ENCODE measurements at places on chromosomes 4 and X. TPM values are rescaled to one million over a fixed set of nuclear protein-coding genes. Genes with fewer than 3 reads are reported as not detected.
A peak's percentile ranks its signal among the peaks of the same experiment; 100 is the strongest.

- no peaks in the 10 kb centered on the region for H3K4me1 ChIP-seq
- no peak overlapping the region for H3K27ac ChIP-seq
- no peak overlapping the region for H3K4me3 ChIP-seq
These were observed 3.5 kb upstream of the SRPX start for GRCh38 chrX:38224160-38224559.

The GAGE13 gene
- total RNA-seq: not detected

- no peaks in the 10 kb centered on the region for H3K27me3 ChIP-seq
- no peaks in the 10 kb centered on the region for H3K36me3 ChIP-seq
- DNase-seq: peak; percentile 84
- H3K4me3 ChIP-seq: peak within 1 kb of the TSS; percentile 90
- H3K4me1 ChIP-seq: peaks cover 48% of the 10 kb centered on the region
- peak within 1 kb of the TSS; percentile 98 for H3K27ac ChIP-seq
These were observed at the start of gene CTBP1 for GRCh38 chr4:1248245-1249147. Gene CTBP1, minus strand, starts transcription at chr4:1249130. Its CDS starts 7,799 bp downstream, at chr4:1241331.

DNA sequence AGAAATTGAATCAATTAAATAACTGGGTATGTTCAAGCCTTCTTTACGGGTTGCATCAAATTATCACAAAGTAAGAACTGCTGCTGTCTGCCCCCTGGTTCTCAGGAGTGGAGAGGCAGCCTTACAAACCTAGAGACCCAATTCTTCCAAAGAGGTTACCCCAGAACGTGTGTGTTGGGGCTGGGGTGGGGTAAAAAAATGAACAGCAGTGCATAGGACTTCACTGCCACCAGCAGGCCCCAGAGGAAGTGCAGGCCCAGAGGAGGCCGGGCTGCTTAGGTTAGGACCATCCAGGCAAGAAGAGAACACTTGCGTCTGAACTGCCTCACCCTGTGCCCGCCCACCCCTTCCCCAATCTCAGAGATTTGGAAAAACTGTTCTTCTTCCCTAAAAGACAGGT, 1.5 kb upstream of the NWD2 start:
- no peak overlapping the region for H3K27ac ChIP-seq
- peaks cover 19% of the 10 kb centered on the region for H3K4me1 ChIP-seq
- H3K27me3 ChIP-seq: peaks cover 71% of the 10 kb centered on the region
- DNase-seq: peak; percentile 8

The CXorf49 gene
- not detected for total RNA-seq

The TMEM187 gene
- total RNA-seq: 5.2 TPM

- DNase-seq: no peak
- no peaks in the 10 kb centered on the region for H3K4me1 ChIP-seq
- no peaks in the 10 kb centered on the region for H3K27me3 ChIP-seq
- no peak overlapping the region for H3K27ac ChIP-seq
These were observed 316.0 kb downstream of the ADAM29 start for GRCh38 chr4:175234162-175234561.

DNA sequence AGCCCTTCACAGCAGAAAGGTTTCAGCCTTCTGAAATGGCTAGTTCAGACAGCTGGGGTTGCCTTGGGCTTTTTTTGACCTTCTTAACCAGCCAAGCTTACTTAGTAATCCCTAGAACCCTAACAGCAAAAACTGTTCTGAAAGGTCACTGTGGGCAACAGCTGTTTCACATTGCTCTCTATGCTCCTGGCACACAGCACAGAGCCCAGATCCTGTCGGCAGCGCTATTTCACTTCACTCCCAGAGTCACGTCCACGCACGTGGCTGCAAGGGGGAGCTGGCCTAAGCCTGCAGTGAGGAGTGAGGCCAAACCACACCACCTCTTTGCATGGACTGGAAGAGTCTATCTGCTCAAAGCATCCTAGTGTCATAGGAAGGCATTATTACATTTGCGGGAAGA, 32.0 kb upstream of the STS start:
- peaks cover 18% of the 10 kb centered on the region for H3K4me1 ChIP-seq
- DNase-seq: no peak

- H3K27me3 ChIP-seq: no peaks in the 10 kb centered on the region
- no peaks in the 10 kb centered on the region for H3K36me3 ChIP-seq
- no peak overlapping the region for H3K4me3 ChIP-seq
These were observed 10.3 kb upstream of the VSIG4 start for GRCh38 chrX:66050140-66050569.

The DNAAF6 gene
- total RNA-seq: not detected

DNA sequence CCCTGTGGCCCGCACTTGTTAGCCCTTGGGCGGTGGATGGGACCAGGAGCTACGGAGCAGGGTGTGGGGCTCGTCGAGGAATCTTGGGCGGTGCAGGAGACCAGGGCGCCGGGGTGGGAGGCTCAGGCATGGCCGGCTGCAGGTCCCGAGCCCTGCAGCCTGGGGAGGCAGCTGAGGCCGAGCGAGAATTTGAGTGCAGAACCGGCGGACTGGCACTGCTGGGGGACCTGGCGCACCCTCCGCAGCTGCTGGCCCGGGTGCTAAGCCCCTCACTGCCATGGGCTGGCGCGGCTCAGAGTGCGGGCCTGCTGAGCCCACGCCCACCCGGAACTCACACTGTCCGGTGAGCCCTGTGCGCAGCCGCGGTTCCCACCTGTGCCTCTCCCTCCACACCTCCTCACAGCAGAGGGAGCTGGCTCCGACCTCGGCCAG, 73.6 kb upstream of the TLL1 start:
- DNase-seq: no peak
- H3K4me1 ChIP-seq: no peaks in the 10 kb centered on the region
- no peaks in the 10 kb centered on the region for H3K36me3 ChIP-seq

The NSDHL gene
- total RNA-seq: 1.4 TPM

GRCh38 chr4:139892973-139893736, 227.5 kb downstream of the MGST2 start:
- no peak for DNase-seq
- no peaks in the 10 kb centered on the region for H3K27me3 ChIP-seq
- no peaks in the 10 kb centered on the region for H3K4me1 ChIP-seq
- no peak overlapping the region for H3K4me3 ChIP-seq
- H3K27ac ChIP-seq: no peak overlapping the region

The RP2 gene
- total RNA-seq: 9.1 TPM

DNA sequence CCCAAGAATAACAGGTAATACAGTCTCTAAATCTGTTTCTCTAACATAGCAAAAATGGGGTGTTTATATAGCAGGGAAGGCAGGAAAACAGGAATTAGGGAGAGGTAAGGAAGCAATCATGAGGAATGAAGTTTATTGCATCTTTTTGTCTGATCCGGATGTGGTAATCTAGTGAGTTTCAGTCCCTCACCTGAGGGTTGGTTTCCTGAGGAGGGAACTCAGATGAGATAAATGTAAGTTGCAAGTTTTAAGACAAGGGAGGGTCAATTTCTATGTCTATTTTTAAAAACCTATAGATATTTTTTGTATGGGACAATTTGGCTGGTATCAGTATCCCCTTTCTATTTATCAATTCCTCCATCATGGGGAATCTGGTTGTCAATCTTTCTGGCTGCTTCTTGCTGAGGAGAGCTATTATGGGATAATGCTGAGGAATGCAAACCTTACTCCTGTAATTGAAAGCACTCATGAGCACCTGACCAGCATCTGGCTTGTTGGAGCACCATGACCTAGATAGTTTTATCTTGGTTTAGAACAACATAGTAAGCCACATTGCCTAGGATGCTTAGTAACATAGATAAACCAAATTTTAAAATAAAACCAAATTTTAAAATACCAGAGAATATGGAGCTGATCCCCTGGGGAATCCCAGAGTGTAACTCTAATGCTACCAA, 130.1 kb downstream of the ADAM29 start:
- H3K27ac ChIP-seq: no peak overlapping the region
- H3K4me3 ChIP-seq: no peak overlapping the region
- no peaks in the 10 kb centered on the region for H3K27me3 ChIP-seq
- H3K4me1 ChIP-seq: no peaks in the 10 kb centered on the region

DNA sequence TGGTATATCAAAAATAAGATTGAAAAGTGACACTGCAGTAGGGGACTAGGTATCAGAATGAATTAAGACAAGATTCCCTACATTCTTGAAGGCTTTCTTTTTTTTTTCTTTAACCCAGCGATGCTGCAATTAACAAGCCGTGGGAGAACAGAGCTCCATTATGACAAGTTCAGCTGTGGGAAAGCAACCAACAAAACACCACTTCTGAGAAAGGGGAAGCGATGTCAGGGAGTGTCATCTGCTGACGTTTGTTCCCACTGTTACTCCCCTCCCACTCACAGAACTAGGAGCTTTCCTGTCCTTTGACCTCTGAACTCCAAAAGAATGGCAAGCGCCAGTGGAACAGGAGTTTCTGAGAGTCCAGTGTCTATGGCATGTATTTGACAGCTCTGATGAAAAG, 90.2 kb upstream of the SLITRK2 start:
- no peak overlapping the region for H3K27ac ChIP-seq
- H3K4me1 ChIP-seq: no peaks in the 10 kb centered on the region
- no peak for DNase-seq
- H3K27me3 ChIP-seq: no peaks in the 10 kb centered on the region
- no peaks in the 10 kb centered on the region for H3K36me3 ChIP-seq

GRCh38 chrX:115345615-115346014, 56.1 kb downstream of the LUZP4 start:
- no peak overlapping the region for H3K4me3 ChIP-seq
- H3K4me1 ChIP-seq: peaks cover 14% of the 10 kb centered on the region
- DNase-seq: no peak
- no peaks in the 10 kb centered on the region for H3K36me3 ChIP-seq
- peak overlapping the region; percentile 57 for H3K27ac ChIP-seq

DNA sequence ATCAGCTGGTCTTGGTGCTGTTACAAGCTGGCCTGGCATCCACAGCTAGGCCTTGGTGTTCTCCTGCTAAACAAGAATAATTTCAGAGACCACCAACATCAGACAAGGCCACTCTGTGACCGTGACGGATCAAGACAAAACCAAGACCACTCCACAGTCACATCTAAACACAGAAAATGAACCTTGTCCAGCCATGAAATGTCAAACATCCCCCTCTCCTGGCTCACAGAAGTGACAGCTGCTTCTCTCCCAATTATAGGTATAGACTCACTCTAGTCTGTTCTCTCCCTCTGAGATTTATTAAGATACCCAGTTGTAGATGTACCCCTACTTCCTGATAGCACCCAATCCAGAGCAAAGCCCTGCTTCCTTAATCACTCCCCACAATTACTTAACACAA, 40.4 kb downstream of the EFHC2 start:
- no peak for DNase-seq
- no peak overlapping the region for H3K4me3 ChIP-seq
- no peak overlapping the region for H3K27ac ChIP-seq
- H3K36me3 ChIP-seq: no peaks in the 10 kb centered on the region

GRCh38 chr4:15164571-15164970, 162.3 kb downstream of the CPEB2 start:
- no peak overlapping the region for H3K4me3 ChIP-seq
- DNase-seq: no peak
- no peaks in the 10 kb centered on the region for H3K36me3 ChIP-seq
- no peaks in the 10 kb centered on the region for H3K4me1 ChIP-seq

DNA sequence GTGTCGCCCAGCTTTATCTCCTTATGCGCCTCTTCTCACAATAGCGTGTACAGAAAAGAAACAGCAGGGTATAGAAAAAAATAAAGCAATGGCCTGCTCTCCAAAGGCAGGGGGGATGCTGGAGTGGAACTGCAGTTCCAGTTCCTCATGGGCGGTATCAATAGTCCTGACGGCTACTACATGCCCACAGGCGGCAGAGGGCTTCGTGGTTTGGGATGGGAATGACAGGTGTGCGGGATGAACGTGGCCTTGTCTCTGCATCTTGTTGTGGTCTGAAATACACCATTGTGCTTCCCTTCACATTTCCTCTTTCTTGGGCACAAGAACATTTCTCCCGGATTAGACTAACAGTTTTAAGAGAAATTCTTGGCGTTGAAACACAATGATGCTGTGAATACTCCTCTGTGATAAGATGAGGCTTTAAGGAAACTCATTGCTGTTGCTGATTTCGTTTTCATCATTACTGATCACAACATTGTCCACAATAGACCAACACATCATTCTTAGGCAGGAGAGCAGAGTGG, 124.1 kb upstream of the IGFBP7 start:
- no peak overlapping the region for H3K4me3 ChIP-seq
- H3K36me3 ChIP-seq: no peaks in the 10 kb centered on the region
- no peak overlapping the region for H3K27ac ChIP-seq
- H3K27me3 ChIP-seq: no peaks in the 10 kb centered on the region

GRCh38 chrX:84186603-84187532, 1.1 kb downstream of the RPS6KA6 start:
- no peaks in the 10 kb centered on the region for H3K27me3 ChIP-seq
- no peaks in the 10 kb centered on the region for H3K4me1 ChIP-seq
- DNase-seq: peak; percentile 14

The MAGEB1 gene
- total RNA-seq: not detected

- H3K4me1 ChIP-seq: no peaks in the 10 kb centered on the region
- DNase-seq: no peak
- H3K4me3 ChIP-seq: no peak overlapping the region
- no peaks in the 10 kb centered on the region for H3K36me3 ChIP-seq
- H3K27me3 ChIP-seq: no peaks in the 10 kb centered on the region
These were observed 286.9 kb upstream of the FGF16 start for GRCh38 chrX:77160301-77160700.

DNA sequence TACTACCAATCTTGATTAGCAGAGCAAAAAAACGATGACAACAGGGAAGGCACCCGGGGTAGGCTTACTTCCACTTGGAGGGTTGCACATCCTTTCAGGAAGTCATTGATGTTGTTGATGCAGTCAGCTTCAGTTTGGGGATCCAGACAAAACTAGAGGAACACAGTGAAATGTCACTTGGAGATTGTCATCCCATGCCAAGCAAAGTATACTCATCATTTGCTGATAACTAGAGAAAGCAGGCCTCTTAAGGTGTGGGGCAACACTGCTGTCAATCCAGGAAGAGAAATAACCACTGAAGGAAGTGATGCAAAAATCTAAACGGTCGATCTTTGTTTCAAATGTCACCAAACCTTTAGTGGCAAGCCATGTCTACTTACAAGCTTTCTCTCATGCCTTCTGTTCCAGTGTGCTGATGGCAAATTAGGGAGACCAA, 1.4 kb downstream of the ARHGEF6 start:
- H3K4me3 ChIP-seq: peak overlapping the region; percentile 34
- H3K27ac ChIP-seq: peak overlapping the region; percentile 69
- no peaks in the 10 kb centered on the region for H3K4me1 ChIP-seq
- H3K36me3 ChIP-seq: no peaks in the 10 kb centered on the region
- no peaks in the 10 kb centered on the region for H3K27me3 ChIP-seq

DNA sequence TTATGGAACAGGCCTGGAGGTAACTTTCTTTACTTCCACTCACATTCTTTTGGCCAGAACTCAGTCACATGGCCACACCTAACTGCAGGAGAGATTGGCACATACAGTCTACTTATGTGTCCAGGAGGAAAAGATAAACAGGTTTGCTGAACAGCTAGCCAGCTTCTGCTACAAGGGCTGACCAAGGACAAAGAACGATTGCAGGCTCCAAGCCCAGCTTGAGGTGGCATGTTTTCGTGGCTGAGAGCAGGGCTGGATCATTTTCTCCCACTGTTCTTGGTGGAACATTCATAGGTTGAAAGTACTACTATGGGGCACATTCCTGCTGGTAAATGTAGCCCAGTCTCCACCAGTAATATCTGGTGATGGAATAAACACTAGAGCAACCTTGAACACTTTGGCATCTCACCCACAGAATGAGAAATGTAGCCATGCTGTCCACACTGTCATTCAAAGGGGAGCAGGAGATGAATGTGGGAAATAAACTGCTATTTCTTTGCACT, 28.2 kb downstream of the NHS start:
- H3K4me1 ChIP-seq: no peaks in the 10 kb centered on the region
- no peak overlapping the region for H3K4me3 ChIP-seq
- peak overlapping the region; percentile 18 for H3K27ac ChIP-seq
- DNase-seq: no peak

The MSN gene
- 60.2 TPM for total RNA-seq
